ENCODE measurements at places on chromosomes 1 and 21. TPM values are rescaled to one million over a fixed set of nuclear protein-coding genes. Genes with fewer than 3 reads are reported as not detected.

The LZIC gene
- 28.2 TPM for total RNA-seq

The PRKAA2 gene
- total RNA-seq, result not detected

The THEM4 gene
- 34.6 TPM for total RNA-seq

The SGIP1 gene
- total RNA-seq, result not detected

The MYOG gene
- total RNA-seq, result not detected

The LAPTM5 gene
- total RNA-seq, result 477 TPM

The ZNF683 gene
- total RNA-seq, result 0.34 TPM

The NMNAT2 gene
- 0.05 TPM for total RNA-seq

The STUM gene
- total RNA-seq, result not detected

The PPP1R8 gene
- 65.1 TPM for total RNA-seq

The PLXNA2 gene
- total RNA-seq, result 0.44 TPM

The TCHHL1 gene
- total RNA-seq, result not detected

The PCBP3 gene
- total RNA-seq, result 14.0 TPM

The RHOU gene
- total RNA-seq, result 8.8 TPM

The HSPG2 gene
- 4.0 TPM for total RNA-seq

The JAM2 gene
- 0.49 TPM for total RNA-seq

The DENND2D gene
- 263 TPM for total RNA-seq

The FAM167B gene
- total RNA-seq, result 0.68 TPM

The CD34 gene
- not detected for total RNA-seq

The YTHDF2 gene
- total RNA-seq, result 76.4 TPM

The LCE1B gene
- not detected for total RNA-seq

The LCE1A gene
- not detected for total RNA-seq

The S1PR1 gene
- total RNA-seq, result 132 TPM

The HLX gene
- 6.0 TPM for total RNA-seq

The CACNA1E gene
- 0.05 TPM for total RNA-seq

The C1orf141 gene
- not detected for total RNA-seq

The PTGER3 gene
- 10.0 TPM for total RNA-seq

The FMO5 gene
- total RNA-seq, result 0.12 TPM

The RHD gene
- total RNA-seq, result not detected

The TMEM125 gene
- total RNA-seq, result not detected

The RIPPLY3 gene
- not detected for total RNA-seq

The CAMTA1 gene
- 43.1 TPM for total RNA-seq

The SFT2D2 gene
- 86.4 TPM for total RNA-seq

The CFAP74 gene
- total RNA-seq, result not detected

The ZMYND12 gene
- total RNA-seq, result not detected

The LEFTY2 gene
- total RNA-seq, result not detected

Data from T-helper 1 cell treated with Interleukin-12 subunit alpha and Interleukin-12 subunit beta and Interleukin-4 antibody, amounts not matched to agents 30 ng/mL and 1 ng/mL, for 36 hours (primary cell).